Activated CD8-positive, alpha-beta memory T cell treated with anti-CD3 and anti-CD28 coated beads for 1 hour (primary cell): ENCODE measurements at places on chromosomes 5 and 9.
A peak's percentile ranks its signal among the peaks of the same experiment; 100 is the strongest.

- DNase-seq: no peak
Observed at GRCh38 chr9:22528485-22528884, 81.9 kb downstream of the DMRTA1 start.

- no peak for DNase-seq
Observed at GRCh38 chr5:171264843-171265242, 44.2 kb upstream of the TLX3 start.

GRCh38 chr9:128098297-128099230 lies 29.0 kb downstream of the PTGES2 start:
- peak; percentile 17 for DNase-seq

GRCh38 chr5:24855485-24855884 lies 210.7 kb upstream of the CDH10 start:
- DNase-seq: no peak

GRCh38 chr5:73497497-73498056 lies 665 bp upstream of the BTF3 start:
- DNase-seq: no peak

DNA sequence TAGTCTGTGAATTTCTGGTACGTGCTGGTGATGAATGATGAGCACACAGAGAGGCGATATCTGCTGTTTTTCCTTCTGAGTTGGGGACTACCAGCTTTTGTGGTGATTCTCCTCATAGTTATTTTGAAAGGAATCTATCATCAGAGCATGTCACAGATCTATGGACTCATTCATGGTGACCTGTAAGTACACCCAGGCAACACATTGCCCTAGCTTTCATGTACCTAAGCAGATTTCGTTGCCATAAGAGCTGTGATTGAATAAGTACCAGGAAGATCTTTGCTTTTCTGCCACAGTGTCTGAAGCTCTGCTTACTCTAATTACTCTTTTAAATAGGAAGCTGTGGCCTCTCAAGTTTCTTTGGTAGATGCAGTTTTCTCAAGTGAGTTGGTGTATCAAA lies 397.8 kb downstream of the ARRDC3 start:
- DNase-seq: no peak
